ENCODE measurements at places on chromosomes 1 and 21.

- no peak for DNase-seq
Observed at GRCh38 chr1:165444897-165445370, at the start of gene RXRG. Gene RXRG (minus strand): TSS chr1:165445126. CDS start chr1:165444893, 233 bp downstream.

DNA sequence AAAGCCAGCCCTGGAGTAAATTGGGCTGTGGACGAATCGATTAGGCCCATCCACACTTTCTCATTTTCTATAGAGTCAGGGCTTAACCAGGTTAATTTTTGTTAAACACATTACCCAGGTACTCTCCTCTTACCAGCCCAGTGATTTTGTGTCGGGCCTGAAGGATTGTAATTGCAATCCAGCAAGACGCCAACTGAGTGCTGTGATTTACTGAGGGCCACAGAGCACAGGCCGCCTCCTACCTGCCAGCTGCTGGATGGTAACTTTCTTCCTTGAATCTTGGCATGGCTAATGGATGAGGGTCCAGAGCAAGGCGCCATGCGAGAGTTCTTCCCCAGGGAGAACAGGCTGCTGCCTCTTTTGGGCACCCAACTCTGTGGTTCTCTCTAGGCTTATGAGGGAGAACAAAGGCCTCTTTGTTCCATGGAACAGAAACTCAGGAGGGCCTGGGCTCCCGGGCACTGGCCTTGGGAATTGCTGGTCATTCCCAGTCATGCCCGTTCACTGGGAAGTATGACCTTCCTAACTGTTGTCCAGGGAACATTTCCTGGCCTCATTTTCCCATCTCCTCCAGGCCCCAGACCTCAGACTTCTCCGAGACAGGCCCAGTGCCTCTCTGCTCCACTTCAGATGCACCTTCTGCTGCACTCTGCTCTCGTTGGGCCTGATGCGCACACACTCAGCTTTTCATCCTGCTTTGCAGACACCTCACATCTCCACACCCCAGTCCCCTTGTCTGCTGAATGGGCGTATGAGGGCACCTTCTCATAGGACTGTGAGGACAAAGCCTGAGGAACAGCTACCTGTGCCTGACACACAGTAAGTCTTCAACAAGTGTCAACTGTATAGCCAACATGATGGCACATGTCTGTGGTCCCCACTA, 57.3 kb downstream of the SYF2 start:
- DNase-seq, result no peak

DNA sequence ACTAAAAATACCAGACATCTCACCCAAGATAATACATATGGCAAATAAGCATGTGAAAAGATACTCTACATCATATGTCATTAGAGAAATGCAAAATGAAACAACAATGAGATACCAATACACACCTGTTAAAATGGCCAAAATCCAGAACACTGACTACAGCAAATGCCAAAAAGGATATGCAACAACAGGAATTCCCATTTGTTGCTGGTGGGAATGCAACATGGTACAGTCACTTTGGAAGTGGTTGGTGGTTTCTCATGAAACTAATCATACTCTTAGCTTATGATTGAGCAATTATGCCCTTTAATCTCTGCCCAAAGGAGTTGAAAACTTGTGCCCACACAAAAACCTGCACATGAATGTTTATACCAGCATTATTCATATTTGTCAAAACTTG, 6.4 kb upstream of the RGS2 start:
- no peak for DNase-seq

DNA sequence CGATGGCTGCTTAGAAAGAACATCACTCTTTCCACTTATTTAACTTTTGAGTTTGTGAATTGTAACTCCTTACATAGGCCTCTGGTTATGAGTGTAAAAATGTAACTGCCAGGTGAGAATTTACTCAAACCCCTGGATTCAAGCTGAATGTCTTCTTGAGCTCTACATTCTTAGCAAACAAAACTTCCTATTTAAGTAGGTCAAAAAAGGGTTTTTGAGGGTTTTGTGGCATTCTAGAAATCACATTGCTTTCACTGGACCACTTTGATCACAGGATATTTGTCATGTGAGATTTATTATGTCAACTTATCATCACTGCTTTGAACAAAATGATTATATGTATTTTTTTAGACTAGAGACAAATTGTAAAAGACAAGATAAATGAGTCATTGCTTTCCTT, 5.7 kb downstream of the IL23R start:
- DNase-seq, result no peak

- DNase-seq, result no peak
Observed at GRCh38 chr1:66998972-66999371, 55.0 kb downstream of the SLC35D1 start.

DNA sequence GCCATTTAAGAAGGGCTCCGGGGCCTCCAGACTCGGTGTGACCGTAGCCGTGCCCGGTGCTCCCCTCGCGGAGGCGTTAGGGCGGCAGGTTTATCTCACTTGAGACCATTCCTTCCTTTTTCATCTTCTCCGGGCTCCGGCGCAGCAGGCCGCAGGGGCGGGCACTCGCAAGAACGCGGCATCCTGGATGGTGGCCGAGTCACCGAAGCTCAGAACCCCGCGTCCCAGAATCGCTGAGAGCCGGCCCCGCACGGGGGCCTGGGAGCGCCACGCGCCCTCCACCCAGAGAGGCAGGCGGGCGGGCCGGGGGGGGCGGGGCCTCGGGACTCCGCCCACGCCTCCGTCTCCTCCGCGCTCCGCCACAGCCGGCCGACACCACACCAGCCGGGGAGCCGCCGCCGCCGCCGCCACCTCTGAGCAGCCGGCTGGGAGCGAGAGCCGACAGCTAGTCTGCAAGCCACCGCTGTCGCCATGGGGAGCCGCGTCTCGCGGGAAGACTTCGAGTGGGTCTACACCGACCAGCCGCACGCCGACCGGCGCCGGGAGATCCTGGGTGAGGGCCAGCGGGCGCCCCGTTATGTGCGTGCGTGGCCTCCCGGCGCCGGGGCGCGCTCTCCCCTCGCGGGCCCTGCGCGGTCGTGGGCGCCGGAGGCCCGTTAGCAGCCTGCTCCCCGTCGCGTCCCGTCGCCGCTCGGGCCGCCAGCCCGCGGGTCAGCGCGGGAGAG, at the start of gene DEGS1:
TSS of gene DEGS1 (plus strand) at position 375 of the 725 bp plus-strand sequence. CDS start at position 472, 97 bp downstream.
- peak; percentile 51 for DNase-seq

DNA sequence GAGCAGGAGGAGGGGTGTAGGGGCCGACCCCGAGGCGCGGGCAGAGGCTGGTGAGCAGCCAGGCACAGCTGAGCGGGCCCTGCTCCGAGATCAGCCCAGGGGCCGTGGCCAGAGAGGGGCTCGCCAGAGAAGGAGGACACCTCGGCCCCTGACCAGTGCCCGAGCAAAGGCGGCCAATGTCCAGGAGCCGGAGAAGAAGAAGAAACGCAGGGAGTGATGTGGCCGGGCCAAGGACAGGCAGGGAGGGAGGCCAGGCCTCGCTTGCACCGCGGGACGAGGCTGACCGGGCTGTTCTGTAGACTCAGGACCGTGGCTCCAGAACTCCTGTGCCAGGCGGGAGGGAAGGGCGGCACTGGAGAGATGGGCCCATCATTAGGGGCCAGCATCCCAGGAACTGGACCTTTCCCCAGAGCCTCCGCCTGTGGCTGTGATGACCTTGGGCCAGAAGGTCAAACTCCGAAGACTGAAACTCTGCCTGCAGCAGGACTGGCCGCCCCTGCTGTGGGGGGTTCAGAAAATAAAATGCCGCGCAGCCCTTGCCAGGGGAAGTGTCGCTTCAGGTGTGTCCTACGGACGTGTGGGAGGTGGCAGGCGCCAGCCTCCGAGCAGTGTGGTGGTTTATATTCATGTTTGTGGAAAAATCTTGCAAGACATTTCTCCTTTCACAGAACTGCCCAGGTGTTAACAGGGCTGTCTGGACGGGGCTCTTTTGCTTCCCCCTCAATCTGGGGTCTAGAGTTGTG, 14.4 kb downstream of the RRP1 start:
- DNase-seq, result no peak

DNA sequence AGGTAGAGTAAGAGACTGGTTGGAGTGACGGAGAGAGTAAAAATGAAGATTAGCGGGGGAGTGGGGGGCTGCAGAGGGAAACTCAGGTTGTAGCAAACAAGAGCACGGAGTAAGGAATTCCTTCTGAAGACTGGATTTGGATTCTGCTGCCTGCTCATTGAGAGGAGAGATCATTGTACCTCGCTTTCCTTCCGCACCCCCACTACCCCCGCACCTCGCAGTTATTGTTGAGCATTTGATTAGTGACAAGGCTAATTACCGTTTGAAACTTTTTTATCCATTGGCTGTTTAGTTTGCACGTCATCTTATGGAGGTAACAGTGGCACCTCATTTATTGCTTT, 463 bp downstream of the PRPF3 start:
- DNase-seq, result no peak

DNA sequence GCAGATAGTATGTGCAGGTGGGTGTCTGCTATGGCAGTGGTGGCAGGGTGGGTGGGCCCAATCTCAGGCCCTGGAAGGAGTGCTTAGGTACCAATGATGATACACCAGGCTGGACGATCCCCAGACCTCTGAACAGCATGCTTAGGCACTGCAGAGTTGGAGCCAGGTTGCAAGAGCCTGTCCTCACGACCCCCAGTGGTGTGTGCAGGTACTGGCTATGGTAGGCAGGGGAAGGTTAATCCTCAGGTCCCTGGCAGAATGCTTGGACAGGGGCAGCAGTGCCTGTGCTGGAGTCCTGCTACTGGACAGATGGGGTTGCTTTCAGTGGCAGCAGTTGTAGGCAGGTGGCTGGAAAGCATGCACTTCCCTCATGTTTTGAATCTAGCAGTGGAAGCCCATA, 100.5 kb upstream of the NEK7 start:
- DNase-seq, result no peak

DNA sequence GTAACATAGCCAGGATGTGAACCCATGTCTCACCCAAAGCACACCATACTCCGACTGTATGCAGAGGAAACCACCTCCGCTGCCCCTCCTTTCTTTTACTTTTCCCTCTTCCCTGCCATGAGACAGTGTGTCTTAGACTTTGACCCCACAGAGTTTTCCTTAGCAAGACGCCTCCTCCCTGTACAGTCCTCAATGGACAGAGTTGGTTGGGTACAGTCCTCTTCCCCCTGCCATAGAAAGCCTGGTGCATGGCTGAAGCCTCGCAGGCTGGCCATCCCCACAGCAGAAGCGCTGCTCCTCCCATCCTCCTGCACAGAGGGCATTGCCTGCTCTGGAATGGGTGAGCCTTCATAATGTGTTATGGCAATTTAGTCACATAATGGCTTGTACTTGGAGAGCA, 127.9 kb downstream of the PLPP3 start:
- DNase-seq, result no peak

DNA sequence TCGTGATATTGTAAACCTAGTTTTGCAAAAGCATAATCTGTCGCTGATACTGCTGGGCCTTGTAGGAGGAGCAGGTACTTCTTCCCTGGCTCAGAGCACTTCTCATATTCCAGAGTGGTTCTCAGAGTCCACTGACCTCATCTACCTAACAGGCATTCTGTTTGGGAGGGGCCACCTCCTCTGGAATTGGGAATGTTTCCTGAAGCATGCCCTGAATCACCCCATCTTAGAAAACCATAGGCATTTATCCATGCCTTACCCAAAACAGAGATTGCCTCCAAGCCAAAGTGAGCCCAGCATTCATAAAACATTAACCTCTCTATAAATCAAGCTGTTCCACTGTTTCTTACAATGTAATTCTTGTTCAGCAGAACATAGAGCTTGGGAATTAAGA, 35.1 kb downstream of the SLC44A3 start:
- no peak for DNase-seq

DNA sequence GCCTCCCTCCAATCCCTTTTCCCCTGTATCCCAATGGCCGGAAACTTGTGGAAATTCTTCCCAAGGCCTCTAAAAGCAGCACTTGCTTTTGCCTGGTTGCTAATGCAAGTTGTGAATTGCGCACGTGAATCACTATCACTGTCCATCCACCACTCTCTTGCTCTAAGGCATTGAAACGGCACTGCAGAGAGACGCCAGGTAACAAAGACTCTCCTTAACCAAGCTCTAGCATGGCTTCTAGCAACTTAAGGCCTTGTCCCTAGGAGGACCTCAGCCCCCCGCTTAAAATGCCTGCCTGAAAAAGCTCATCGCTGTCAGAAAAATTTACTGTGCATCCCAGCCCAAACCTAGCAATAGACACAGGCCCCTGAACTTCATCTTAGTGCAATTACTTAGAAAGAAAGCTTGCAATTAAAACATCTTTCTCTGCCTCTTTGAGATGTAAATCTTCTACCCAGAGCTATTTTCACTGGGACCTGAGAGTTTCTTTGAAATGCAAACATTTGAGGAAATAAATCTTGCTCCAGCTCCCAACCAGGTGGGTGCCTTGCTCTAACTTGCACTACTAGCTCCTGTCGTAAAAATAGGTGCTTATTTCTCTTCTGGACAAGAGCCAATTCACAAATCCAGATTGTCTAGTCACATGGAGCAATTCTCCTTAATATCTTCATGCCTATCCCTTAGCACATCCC, 32.9 kb upstream of the ITLN2 start:
- no peak for DNase-seq

GRCh38 chr1:51945591-51945990, 44.9 kb downstream of the RAB3B start:
- DNase-seq, result no peak

DNA sequence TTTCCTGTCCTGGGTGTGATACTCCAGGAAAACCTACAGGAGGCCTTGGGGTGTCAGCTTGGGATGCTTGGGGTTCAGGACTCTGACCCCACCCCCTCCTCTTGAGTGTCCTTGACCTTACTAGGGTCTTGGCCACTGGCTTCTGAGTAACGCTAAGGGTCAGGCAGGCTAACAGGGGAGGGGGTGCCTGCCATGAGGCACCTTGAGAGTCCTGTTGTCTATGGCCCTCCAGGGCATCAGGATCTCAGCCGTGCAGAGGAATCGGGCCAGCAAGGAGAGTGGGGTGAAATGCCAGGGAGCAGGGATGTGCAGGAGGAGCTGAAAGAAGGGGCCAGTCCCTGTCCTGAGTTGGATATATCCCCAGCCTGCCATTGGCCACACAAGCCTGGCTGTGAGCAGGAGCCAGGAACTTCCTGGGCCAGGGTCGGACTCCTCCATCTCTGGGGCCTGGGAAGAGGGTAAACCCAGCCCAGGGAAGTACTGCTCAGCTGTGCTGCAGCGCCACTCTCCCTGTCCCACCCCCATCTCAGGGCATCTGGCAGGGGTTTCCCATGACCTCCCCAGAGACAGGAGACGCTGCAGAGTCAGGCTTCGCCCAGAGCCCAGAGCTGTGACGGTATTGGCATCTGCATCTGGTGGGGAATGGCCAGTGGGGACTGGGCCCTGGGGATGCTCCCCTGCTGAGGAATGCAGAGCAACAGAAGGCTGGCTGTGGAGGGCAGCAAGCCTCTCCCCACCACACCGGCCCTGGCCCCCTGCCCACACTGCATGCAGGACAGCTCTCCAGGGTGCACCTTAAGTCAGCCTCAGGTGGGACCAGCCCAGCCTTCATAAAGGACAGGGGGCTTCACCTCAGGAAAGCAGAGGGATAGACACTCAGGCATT, 6.3 kb downstream of the KIF21B start:
- no peak for DNase-seq

All from activated CD8-positive, alpha-beta memory T cell treated with anti-CD3 and anti-CD28 coated beads for 1 hour (primary cell).